ENCODE measurements at places on chromosomes 7 and 10.

DNA sequence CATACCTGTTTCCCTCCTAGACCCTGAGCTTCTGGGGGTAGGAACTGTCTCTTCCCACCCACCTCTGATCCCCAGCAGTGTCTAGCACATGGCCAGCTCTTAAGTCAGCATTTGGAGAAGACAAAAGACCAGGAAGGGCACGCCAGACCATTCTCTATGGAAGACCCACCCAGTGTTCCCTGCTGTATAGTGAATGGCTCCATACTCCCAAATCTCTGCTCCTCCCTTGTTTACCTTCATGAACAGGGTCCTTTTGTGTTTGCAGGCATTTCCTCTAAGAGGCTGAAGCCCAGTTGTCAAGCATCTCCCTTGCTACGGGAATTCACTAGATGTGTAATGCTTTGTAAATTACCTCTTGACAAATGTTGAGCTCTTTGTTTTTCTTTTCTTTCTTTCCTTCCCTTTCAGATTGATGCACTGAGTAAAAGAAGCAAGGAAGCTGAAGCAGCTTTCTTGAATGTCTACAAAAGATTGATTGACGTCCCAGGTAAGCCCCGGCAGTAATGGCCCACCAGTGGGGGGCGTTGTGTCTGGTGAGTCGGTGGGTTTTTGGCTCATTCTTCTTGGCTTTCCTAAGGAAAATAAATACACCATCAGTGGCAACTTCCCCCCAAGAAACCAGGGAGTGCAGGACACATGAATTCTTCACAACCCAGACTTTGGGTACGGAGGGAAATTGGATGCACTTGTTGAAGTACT is 216.6 kb upstream of the SH2B2 start:
- DNase-seq, result no peak

- DNase-seq, result no peak
Measured at GRCh38 chr10:5502061-5502521, 2.7 kb upstream of the CALML5 start.

GRCh38 chr10:51288511-51288910 is 214.2 kb downstream of the PRKG1 start:
- no peak for DNase-seq

- DNase-seq, result no peak
Measured at GRCh38 chr7:127245607-127246006, 7.1 kb downstream of the GRM8 start.

DNA sequence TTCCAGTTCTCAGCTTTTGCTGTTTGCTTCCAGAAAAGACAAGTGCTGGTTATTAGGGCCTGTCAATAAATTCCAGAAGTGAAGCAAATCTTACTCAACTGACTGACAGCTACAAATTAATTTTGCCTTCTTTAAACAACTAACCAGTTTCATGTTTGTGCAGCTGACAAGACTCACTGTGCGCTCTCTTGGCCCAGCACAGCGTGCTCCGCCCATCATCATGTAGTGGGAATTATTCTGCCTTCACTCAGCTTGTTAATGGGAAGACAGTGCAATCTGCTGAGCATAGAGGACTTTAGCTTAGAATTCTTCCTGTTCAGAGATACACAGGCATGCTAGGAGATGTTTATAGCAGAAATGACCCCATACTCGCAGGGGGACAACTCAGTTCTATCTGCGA is 808.9 kb downstream of the CCSER2 start:
- DNase-seq, result no peak

DNA sequence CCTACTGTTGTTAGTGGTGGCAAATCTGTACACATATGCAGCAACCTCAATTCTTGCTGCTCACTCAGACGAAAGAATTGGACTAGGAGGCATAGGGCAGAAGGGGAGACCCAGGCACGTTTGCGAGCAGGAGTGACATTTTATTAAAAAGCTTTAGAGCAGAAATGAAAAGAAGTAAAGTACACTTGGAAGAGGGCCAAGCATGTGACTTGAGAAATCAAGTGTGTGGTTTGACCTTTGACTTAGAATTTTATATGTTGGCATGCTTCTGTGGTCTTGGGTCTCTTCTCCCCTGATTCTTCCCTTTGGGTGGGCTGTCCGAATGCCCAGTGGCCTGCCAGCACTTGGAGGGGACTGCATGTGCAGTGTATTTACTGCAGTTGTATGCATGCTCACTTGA is 205.5 kb upstream of the SEMA3D start:
- DNase-seq, result no peak

- DNase-seq, result no peak
Measured at GRCh38 chr10:8076933-8077332, 22.4 kb downstream of the GATA3 start.

DNA sequence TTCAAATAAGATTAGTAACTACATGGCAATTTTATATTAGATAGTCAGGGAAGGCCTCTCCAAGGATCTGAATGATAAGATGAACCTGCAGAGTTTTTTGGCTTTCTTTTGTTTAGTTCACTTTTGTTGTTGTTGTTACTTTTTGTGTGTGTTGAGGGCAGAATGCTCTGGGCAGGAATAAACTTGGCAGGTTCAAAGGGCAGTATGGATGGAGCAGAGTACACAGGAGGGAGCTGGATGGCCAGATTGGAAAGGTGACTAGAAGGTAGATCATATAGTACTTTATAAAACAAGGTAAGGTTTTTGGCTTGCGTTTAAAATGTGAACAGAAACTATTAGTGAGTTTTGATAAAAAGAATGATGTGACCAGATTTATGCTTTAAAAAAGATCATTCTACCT is 17.9 kb downstream of the CROT start:
- no peak for DNase-seq

GRCh38 chr10:84588426-84588825 is 260.0 kb downstream of the CCSER2 start:
- DNase-seq, result no peak

DNA sequence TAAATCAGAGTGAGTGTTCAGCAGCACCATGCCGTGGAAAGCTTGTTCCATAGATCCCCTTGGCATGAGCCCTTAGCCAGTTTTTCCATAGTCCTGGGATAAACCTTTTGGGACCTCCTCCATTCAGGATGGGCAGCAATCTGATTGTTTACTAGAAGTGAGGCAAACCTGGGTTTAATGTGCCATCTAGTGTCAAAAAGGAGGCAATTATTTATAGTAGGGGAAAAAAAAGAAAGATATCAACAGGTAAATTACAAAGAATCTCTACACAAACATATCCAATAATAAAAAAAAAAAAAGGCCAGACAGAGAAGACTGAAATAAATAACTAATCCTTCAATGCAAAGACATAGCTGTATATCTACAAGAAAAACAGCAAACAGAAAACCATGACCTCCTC is 229.0 kb upstream of the STK17A start:
- no peak for DNase-seq

- no peak for DNase-seq
Measured at GRCh38 chr7:147478796-147479195, 1111.8 kb upstream of the C7orf33 start.

- no peak for DNase-seq
Measured at GRCh38 chr7:103063895-103064294, 10.7 kb downstream of the FBXL13 start.

- DNase-seq, result peak; percentile 0
Measured at GRCh38 chr10:46545861-46546590, 10.4 kb downstream of the GPRIN2 start.

DNA sequence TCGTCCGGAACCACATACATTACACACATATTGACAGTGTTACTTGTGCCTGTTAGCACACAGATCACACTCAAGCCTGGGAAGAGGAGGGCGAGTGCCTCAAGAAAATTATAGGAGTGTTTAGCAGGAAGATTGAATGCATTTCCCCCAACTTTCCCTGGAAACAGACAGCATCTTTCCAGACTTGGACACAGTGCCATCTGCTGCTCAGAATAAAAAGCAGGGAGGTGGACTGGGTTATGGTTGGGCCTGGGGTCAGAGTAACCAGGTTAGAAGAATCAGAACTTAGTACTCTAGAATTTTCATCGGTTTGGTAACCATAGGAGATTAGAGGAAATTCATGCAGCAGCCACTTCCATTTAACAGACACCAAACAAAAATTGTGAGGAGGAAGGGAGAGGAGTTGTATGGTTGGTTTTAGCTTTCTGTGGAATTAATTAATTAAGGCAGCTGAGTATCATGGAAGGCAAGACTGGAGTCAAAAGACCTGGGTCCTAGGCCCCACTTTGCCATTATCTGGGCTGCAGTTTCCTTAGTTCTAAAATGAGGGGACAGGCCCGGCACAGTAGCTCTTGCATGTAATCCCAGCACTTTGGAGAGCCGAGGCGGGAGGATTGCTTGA is 43.4 kb upstream of the OPTN start:
- DNase-seq, result no peak

DNA sequence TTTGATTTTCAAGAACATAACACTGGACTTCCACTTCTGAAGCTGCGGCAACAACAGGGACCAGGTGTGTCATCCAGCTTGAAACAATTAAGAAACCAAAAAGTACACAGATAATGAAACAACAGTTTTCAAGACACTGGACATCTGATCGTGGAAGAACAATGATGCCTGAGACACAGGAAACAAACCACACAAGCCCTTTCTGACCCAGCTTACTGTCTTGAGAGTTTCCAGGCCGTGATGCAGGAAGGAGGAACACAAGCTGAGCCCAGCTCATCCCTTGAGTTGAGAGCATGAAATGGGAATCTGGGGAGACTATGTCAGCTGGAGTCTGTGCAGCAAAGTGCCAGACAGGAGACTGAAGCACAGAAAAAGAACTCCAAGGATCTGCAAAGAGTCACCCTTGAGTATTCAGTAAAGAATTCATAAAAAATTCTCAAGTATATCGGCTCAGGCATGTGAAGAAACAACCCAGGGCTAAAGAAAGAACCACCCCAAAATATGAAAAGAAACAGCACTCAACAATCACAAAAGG is 91.6 kb downstream of the RNF32 start:
- DNase-seq, result no peak

GRCh38 chr10:122678266-122678665 is 21.4 kb downstream of the C10orf120 start:
- no peak for DNase-seq

- no peak for DNase-seq
Measured at GRCh38 chr7:141676618-141677017, 25.3 kb downstream of the DENND11 start.

- no peak for DNase-seq
Measured at GRCh38 chr10:15427843-15428414, 56.8 kb upstream of the FAM171A1 start.

DNA sequence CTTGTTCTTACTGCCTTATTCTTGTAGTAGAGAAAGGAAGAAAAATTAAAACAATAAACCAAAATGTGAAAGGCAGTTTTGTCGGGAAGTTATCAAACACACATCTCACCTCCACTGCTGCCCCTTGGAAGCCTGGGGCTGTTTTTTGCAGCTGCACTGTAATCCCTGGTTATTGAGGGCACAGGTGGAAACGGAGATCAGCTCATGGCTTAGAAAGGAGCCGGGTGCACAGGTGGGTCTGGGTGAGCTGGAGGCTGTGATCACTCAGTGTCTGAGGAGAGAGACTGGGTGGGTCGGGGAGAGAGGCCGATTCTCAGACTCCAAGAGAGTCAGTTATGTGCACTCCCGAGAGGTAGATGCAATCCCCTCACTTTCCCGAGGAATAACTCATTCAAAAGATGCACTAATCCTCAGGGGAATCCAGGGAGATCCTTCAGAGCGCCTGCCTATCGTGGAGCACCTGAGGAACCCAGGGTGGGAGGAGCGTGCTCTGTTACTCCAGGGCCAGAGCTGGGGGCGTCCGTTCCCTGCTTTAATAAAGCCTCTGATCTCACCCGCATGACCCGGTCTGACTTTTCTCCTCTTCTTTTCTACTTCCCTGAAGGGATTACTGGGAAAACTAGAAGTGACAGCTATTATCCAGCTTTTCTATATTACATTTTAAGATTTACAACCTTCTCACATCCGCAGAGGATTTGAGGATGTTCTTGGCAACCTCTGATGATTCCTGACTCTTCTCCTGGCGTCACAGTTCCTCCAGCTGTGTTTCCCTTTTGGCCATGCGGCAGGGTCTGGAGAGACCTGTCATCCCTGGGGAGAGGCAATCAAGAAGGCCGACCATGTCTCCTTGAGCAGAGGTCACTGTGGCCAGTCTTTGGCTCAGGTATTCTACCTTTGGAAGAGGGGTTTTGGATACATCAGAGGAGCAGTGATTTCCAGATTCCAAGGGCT is 82.1 kb downstream of the CAMK1D start:
- no peak for DNase-seq

DNA sequence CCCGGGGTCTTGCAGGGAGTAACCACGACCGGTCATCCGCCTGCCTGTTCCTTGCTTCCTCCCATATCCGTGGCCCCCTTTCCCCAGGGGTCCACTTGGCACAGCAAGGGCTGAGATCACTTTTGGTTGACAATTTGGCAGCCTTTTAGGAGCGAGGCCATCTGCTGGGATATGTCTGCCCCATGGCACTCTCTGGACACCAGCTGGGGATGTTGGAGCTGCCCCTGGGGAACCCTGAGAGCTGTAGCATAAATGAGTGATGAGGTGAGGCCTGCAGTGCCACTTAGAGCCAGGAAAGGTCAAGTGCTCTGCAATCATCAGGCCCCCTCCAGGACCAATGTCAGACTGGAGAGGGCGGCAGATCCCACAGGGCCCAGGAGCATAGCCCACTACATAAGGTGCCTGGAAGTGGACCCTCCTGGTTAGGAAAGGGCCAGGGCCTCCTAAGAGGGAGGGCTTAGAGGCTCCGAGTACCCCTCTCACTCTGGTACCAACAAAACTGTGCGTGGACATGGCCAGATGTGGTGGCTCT is 92.1 kb downstream of the HIP1 start:
- DNase-seq, result no peak

DNA sequence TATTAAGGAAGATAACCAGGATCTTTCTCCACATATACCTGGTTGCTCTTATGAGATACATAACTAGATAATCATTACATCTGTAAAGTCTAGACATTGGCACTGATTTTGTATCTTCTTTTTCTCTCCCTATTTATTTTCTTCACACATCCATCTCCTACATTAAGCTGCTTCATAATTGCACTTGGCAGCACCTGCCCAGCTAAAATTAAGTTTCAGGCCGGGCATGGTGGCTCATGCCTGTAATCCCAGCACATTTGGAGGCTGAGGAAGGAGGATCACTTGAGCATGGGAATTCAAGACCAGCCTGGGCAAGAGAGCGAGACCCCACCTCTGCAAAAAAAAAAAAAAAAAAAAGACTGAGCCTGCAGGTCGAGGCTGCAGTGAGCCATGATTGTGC is 22.3 kb upstream of the AKR1B1 start:
- no peak for DNase-seq

- no peak for DNase-seq
Measured at GRCh38 chr10:71243756-71244395, 31.5 kb downstream of the UNC5B start.

GRCh38 chr10:70354556-70354955 is 27.9 kb downstream of the LRRC20 start:
- no peak for DNase-seq

GRCh38 chr7:128954150-128954549 is 16.4 kb downstream of the IRF5 start:
- no peak for DNase-seq

GRCh38 chr7:126698446-126698845 is 554.3 kb downstream of the GRM8 start:
- DNase-seq, result no peak

- no peak for DNase-seq
Measured at GRCh38 chr7:49866076-49866735, 92.8 kb downstream of the VWC2 start.
